Activated T-helper 1 cell treated with anti-CD3 and anti-CD28 coated beads, Interleukin-12 subunit alpha, Interleukin-12 subunit beta, Interleukin-2, Interleukin-4 antibody, amounts not matched to agents 30 ng/mL and 10 ng/mL and 1 ng/mL, durations not matched to agents 14 hours and 24 hours and 36 hours (primary cell): ENCODE measurements at places on chromosomes 16 and 17.
A peak's percentile ranks its signal among the peaks of the same experiment; 100 is the strongest.

- DNase-seq, result no peak
These were observed 9.4 kb upstream of the TOP2A start for GRCh38 chr17:40427002-40427491.

- DNase-seq, result no peak
These were observed 30.8 kb upstream of the DHX40 start for GRCh38 chr17:59534583-59534982.

GRCh38 chr17:31248986-31249834 is 47.8 kb downstream of the OMG start:
- DNase-seq, result no peak

GRCh38 chr17:77001487-77001886 is 133.3 kb downstream of the MGAT5B start:
- DNase-seq, result no peak

DNA sequence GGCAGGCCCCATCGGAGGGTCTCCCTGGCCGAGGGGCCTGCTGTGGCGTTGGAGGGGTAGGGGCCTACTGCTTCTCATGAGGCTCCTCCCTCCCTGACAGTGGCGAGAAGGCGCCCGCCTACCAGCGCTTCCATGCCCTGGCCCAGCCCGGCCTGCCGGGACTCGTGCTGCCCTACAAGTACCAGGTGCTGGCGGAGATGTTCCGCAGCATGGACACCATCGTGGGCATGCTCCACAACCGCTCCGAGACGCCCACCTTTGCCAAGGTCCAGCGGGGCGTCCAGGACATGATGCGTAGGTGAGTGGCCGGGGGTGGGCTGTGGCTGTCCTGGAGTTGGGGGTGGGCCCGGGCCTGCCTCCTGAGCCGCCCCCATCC is 1.7 kb downstream of the CDT1 start:
- no peak for DNase-seq

DNA sequence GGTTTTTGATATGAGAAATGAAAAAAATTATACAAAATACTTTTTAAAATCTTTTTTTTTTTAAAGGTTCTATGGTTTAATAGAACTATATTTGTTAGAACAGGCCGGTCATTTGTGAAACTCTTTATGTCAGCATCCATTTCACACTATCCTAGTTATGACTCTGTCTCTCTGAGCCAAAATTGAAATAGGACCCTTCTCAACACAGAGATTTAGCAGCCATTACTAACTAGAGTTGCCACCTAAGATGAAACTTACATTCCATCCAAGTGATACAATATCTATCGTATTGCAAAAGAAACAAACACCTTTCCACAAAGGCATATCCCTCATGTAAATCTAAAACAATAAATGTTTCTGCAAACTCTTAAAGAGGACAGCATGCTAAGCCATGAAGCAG is 249.8 kb downstream of the CDH11 start:
- DNase-seq, result no peak

DNA sequence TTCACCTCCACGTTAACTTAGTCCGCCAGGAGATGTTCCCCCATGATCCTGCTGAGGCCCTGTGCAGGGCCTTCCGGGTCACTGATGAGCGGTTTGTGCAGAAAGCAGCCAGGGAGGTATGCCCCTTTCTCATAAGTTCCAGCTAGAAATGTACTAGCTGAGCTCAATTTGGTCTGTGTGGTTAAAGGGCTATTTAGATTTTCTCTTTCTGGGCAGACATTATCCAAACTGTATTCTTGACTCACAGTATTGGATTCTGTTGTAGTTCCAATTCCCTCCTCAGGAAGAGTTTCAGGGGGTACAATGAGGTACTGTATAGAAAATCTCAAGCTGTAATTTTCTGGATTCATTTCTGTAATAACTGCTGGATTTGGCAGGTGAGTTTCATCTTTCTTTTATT is 137.1 kb downstream of the TRIM37 start:
- DNase-seq, result no peak

- DNase-seq, result no peak
These were observed 5.9 kb downstream of the KDM6B start for GRCh38 chr17:7839876-7840261.

DNA sequence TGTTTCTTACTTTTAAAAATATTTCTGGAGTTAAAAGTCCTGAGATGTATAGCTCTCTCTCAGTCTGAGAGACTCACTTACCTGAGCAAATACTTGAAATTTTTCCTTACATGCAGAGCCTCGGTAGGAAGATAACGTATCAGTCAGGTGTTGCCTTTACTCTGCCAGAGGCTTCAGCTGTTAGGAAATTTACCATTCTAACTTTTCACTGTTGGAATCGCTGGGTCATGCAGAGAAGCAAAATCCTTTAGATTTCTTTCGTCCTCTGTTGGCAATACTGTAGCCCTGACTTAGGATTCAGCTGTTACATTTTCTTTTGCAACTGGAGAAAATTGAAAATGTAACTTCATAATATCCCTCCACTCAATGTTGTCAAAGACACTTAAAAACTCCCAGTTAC is 20.0 kb upstream of the KCNJ16 start:
- no peak for DNase-seq

DNA sequence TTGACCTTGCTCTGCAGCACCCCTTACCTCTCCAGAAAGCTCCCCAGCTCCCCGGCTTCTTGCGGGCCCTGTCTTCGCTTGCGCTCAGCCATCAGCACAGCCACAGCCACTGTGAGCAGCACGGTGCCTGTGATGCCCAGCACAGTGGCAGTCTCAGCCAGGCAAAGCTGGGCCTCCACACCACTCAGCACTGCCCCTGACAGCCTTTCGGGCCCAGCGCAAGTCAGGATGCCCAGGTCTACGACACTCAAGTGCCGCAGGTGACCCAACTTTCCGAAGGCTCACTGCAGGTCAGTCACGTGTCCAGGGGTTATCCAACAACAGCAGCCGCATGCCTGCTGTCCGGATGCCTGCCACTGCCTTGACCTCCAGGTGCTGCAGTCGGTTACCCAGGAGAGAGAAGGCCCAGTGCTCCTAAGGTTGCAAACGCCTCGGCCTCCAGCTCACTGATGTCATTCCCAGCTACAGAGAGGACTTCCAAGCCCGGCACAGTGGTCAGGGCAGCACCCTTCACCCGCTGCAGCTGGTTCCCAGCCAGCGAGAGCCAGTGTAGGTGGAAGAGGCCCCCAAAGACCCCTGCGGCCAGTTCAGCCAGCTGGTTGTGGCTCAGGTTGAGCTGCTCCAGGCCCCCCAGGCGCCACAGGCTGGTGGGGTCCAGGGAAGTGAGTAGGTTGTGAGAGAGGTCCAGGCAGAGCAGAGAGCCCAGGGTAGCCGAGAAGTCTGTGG is 8.9 kb upstream of the TMEM101 start:
- no peak for DNase-seq

DNA sequence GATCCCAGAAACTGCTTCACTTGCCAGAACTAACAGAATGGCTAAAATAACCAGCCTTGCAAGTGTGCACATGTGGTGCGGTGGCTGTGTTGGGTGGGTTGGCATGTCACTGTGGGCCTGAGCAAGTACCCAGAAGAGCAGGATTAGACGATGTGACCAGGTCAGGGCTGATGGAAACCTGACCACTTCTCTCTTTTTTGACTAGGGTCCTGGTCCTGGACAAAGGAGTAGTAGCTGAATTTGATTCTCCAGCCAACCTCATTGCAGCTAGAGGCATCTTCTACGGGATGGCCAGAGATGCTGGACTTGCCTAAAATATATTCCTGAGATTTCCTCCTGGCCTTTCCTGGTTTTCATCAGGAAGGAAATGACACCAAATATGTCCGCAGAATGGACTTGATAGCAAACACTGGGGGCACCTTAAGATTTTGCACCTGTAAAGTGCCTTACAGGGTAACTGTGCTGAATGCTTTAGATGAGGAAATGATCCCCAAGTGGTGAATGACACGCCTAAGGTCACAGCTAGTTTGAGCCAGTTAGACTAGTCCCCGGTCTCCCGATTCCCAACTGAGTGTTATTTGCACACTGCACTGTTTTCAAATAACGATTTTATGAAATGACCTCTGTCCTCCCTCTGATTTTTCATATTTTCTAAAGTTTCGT is 16.7 kb downstream of the ANKRD40 start:
- DNase-seq, result no peak

DNA sequence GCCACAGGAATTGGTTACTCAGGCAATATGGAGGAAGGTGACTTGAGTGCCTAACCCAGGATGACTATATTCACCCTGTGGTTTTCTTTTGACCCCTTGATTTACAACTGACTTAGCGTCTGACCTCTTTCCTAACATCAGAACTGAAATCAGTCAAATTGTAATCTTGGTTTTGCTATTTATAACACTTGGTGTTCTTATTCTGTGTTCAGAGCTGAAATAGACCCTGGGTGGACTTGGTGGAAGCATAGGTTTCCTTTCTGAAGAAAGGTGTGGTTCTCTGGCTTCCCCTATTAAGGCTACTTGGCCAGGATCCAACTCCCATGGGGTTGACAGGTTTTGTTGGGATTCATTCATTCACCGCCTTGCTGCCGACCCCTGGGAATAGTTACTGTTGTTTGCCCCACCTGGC is 80.8 kb downstream of the CLEC16A start:
- DNase-seq, result no peak

- no peak for DNase-seq
These were observed 56.2 kb upstream of the ELAC2 start for GRCh38 chr17:13074026-13074425.

- no peak for DNase-seq
These were observed 33.3 kb downstream of the TNFRSF13B start for GRCh38 chr17:16938496-16939207.

DNA sequence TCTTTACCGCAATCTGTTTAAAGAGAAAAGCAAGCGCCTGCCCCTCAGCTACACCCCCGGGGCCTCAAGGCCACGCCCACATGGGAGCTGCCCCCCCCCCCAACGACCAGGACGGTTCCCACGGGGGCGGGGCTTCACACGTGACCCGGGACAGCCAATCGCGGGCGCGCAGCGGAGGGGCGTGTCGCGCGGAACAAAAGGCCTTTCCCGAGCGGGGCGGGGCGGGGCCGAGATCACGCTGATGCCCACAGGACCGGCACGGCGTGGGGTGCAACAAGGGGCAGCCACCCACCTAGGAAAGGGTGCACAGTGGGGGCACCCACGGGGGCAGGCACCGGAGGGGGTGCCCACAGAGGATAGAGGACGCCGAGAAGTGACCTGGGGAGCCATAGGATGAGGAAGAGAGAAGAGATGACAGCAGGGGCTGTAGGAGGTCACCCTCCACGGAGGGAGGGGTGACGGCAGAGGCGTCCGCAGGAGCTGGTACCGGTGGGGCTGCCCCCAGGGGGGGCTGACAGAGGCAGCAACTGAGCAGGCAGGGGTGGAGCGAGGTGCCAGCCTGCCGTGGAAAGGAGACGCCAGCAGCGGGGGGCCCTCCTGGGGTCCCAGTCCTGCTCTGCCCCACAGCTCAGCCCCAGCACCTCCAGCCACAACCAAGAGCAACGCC is 6.2 kb downstream of the UNKL start:
- DNase-seq, result peak; percentile 92

DNA sequence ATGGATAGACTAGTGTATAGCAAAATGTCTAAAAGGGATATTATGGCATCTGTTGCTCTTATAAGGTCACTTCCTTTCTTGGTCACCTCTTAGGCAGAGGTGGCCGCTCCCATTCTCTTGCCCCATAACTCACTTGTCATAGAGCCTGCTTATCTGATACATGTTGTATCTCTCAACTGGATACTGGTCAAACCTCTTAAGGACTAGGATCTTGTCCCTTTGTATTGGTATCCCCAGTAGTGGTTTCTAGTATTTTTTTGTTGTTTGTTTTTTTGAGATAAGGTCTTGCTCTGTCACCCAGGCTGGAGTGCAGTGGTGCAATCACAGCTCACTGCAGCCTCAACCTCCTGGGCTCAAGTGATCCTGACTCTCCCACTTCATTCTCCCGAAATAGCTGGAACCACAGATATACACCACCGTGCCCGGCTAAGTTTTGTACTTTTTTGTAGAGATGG is 27.0 kb downstream of the ZSWIM7 start:
- no peak for DNase-seq

DNA sequence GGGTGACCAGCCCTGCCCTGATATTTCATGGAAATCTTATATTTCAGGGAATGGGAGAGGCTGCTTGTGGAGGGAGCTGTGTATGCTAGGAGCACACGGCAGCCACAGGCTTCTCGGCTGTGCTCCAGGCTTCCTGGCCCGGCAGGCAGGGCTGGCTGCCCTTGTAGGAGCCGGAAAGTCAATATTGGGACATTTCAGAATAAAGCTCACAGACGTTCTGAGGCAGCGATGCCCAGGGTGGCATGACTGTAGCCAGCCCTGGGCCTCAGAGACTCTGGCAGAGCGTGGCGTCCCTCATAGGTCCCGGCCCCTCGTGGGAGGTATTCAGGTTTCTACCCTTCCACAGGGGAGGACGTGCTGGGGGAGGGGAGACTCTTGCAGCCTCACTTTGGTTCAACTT is 65.7 kb downstream of the BANP start:
- DNase-seq, result no peak

- no peak for DNase-seq
These were observed 80.3 kb downstream of the FTO start for GRCh38 chr16:53784291-53784690.

- DNase-seq, result no peak
These were observed 39.4 kb upstream of the RBFOX3 start for GRCh38 chr17:79650283-79650682.

DNA sequence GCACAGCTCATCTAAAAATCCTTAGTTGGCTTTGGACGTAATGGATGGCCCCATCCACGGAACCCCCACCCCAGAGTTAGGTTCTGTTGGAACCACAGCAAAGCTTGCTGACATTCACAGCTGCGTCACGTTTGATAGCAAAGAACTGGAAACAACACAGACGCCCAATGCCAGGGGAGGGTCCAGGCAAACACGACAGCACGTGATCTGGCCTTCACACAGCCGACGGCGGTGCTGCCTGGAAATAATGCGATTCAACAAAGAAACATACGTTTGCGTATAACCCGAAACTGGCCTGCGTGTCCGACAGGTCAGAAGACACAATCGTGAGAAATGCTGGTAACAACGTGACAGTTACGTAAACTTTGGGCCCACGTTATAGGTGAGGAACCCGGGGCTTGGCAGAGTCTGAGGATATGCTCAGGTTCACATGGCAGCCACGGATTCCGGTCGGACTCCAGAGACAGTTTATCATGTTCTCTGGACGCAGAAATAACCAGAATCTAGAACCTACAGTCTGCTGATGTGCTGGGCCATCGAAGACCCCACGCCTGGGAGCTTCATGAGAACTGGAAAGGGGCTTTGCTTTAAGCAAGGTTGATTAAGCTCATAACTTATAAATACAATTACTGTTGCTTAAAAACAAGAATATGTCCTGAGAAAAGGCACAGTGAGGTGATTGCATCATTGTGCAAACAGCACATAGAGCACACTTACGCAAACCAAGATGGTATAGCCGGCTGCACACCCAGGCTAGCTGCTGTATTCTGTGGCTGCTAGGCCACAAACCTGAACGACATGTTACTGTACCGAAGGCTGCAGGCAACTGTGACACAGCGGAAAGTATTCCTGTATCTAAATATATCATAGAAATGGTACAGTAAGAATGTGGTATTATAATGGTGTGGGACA is 70.4 kb downstream of the RPH3AL start:
- DNase-seq, result no peak
